ENCODE measurements at places on chromosomes 2 and 18.

- no peak for DNase-seq
Observed at GRCh38 chr2:33785201-33786106, 186.4 kb upstream of the FAM98A start.

GRCh38 chr2:11807156-11808015, 61.0 kb downstream of the LPIN1 start:
- no peak for DNase-seq

DNA sequence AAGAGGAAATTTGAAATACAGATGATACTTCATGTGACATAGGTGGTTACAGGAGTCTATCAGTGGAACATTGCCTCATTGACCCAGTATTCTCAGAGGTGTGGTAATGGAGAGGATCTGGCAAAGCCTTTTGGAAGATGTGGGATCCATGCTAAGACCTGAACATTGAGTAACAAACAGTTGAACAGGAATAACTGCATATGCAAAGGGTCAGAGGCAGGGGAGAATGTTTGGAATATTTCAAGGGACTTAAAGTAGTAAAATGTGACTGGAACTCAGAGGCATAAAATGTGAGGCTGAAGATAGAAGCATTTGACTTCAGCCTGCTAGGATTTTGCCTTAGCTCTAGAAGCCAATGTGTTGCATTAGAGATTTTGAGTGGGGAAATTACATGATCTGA, 300.2 kb upstream of the ETAA1 start:
- no peak for DNase-seq

GRCh38 chr2:27464443-27464842, 22.3 kb downstream of the KRTCAP3 start:
- DNase-seq, result no peak

DNA sequence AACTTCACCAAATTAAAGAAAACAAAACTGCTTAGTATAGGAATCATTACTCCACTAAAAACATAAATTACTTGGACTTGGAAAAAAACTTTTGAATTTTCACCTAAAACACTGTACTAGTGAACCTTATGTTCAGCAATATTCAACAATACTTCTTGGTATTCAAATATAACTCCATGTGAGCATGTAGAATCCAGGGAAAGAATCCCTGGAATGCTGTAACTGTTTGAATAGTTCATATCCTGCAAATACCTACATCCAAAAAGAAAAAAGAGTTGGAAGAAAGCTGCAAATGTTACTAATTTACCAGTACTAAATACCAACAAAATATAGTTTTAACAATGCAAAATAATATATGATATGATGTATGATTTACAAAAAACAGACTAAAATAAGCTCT, 65.4 kb downstream of the IKZF2 start:
- DNase-seq, result no peak

GRCh38 chr2:148842050-148842449, 33.0 kb upstream of the KIF5C start:
- no peak for DNase-seq

- no peak for DNase-seq
Observed at GRCh38 chr18:22176420-22177326, 7.3 kb downstream of the GATA6 start.

DNA sequence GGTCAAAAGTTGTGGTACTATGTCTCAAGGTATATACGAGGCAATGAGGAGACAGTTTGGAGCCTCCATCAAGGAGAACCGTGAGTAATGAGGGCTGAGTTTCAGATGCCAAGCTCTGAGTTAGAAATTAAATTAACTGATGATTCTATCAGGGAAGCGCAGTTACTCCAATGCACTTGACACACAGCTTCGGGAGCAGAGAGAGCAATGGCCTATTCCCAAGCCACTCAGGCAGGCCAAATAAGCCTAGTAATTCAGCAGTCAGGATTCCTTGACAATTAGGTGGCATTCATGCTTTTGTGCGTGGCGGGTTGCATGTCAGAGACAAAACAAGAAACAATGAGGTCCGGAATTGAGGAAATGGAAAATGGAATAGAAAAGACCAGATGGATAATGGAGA, 123.2 kb downstream of the MMADHC start:
- no peak for DNase-seq

DNA sequence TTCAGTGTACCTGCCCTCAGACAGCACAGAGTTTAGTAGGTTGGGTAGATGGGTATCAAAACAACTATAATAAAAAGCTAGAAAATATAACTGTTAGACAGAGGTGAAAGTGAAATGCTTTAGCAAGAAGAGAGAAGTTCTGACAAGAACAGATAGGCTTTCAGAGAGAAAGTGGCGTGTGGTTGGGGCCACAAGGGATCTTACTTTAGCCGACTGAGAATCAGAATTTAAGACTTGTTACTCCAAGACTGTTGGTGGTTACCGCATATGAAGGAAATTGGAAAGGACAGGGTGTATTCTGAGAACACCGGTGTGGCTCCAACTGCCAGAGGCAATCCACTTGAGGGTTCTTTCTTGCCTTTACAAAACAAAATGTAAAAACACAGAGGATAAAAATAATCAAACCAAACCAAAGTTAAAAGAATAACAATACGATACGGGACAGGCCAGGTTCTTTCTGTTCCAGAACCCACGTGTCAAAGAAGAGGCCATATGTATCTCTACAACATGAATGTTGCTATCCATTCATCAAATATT, 44.4 kb upstream of the AGPS start:
- no peak for DNase-seq

DNA sequence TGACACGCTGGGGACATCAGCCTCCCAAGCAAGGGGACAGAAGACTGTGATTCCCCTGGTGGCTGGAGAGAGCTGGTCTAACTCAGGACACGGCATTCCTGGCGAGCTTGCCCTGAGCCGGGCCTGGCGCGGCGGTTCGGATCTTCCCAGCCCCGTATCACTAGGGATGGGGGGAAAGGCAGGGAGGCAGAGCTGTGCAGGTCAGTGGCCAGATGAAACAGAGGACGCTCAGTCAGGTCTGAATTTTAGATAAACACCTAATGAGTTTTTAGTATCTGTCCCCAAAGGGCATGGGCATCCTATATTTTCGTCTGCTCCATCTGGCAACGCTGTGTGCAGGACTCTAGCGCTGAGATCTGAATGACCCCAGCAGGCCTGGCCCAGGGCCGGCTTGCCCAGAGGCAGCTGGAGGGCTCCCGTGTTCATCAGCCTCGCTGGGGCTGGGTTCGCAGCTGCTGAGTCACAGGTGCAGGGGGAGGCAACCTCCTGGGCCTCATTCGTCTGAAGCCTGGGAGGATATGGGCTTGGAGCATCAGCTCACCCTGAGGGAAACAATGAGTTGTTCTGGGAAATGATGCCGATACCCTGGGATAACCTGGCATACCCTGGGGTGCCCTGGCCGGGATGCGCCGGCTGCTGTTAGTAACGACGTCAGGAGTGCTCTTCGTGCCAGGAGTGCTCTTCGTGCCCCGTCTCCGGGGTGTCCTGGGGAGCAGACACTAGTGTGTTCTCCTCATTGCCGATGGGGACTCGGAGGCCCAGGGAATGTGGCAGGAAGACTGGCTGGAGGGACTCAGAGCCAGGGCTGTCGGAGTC, 48.1 kb upstream of the HPCAL1 start:
- DNase-seq, result no peak

GRCh38 chr18:35553300-35553699, 28.2 kb upstream of the GALNT1 start:
- DNase-seq, result no peak

GRCh38 chr2:9392898-9393765, 30.2 kb downstream of the ITGB1BP1 start:
- DNase-seq, result no peak

GRCh38 chr2:96251721-96252292, 14.0 kb downstream of the TMEM127 start:
- no peak for DNase-seq

DNA sequence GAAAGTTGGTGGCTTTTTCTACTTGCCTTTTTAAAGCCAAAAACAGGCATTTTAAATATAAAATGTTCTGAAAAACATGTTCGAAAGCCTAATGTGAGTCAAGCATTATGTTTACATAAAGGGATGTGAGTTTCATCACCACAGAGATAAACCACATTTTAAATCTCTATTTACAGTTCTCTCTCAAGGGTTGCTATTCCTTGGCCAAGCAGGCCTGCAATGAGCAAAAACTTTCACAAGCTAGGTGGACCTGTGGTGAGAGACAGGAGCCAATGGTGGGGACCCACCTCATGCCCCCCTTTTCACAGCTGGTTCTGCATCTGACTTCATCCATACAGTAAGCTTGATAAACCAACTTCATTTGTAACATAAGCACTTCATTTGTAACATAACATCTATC, 65.1 kb downstream of the CUL3 start:
- no peak for DNase-seq

DNA sequence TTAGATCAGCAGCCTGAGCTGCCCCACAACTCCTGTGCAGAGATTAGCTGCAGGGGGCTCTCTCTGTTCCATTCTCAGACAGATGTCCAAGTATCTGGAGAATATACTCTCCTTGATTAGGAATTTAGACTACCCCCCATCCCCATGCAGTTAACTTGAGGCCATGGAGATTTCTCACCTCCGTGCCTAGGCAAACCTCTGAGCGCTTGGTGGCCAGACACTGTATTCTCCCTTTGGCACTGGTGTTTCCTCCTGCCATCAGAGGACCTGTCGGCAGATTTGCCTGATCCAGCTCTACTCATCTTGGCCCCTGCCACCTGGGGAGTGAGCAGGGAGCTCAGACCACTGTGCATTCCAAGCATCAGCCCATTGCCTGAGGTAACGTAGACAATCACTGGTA, 48.3 kb downstream of the ZNF804A start:
- DNase-seq, result no peak

GRCh38 chr2:223465793-223466192, 136.4 kb downstream of the SCG2 start:
- no peak for DNase-seq

GRCh38 chr2:212327171-212327809, 211.3 kb downstream of the ERBB4 start:
- DNase-seq, result no peak
